NCI-H1105 treated with DMSO at 0.1 percent for 48 hours (cell line): ENCODE measurements at places on chromosomes 7 and 10.

GRCh38 chr10:131452926-131453720 lies 141.6 kb upstream of the TCERG1L start:
- no peak for DNase-seq

DNA sequence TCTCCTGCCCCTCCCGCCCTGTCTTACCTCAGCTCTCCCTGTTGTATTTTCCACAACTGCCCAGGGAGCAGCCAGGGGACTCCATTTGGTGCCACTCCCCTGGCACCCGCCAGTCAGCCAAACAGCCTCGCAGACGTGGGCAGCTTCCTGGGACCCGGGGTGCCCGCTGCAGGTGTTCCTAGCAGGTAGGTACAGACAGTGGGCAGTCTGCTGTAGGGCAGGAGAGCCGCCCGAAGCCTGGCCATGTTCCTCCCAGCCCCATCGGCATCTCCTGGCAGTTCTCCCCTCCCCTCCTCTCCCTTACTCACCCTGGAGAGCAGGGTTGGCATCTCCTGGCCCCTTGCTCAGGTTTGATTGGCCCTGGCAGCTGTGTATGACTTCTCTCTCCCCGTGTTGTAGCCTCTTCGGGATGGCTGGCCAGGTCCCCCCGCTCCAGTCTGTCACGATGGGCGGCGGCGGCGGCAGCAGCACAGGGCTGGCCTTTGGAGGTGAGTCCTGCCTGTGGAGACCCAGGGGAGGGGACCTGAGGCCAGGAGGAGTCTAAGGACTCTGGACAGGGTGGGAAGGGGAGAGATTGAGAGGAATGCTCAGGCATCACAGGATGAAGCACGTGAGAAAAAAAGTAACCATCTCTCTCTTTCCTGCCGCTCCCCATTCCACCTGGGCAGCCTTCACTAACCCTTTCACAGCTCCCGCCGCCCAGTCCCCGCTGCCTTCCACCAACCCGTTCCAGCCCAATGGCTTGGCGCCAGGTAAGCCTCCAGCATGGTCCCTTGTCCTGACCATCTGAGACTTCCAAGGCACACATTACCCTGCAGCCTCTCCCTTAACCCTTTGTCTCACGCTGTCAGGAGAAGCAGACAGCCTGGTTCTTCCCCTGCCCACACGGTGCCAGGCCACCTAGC lies 11.3 kb downstream of the SAP25 start:
- DNase-seq = no peak

GRCh38 chr7:123624527-123625183 lies 23.0 kb downstream of the ASB15 start:
- DNase-seq = no peak

GRCh38 chr7:23938937-23939552 lies 229.0 kb downstream of the STK31 start:
- peak; percentile 29 for DNase-seq

GRCh38 chr10:113148901-113149300 lies 198.9 kb downstream of the TCF7L2 start:
- DNase-seq = no peak

- DNase-seq = no peak
Measured at GRCh38 chr7:92875173-92875572, 38.8 kb upstream of the CDK6 start.

DNA sequence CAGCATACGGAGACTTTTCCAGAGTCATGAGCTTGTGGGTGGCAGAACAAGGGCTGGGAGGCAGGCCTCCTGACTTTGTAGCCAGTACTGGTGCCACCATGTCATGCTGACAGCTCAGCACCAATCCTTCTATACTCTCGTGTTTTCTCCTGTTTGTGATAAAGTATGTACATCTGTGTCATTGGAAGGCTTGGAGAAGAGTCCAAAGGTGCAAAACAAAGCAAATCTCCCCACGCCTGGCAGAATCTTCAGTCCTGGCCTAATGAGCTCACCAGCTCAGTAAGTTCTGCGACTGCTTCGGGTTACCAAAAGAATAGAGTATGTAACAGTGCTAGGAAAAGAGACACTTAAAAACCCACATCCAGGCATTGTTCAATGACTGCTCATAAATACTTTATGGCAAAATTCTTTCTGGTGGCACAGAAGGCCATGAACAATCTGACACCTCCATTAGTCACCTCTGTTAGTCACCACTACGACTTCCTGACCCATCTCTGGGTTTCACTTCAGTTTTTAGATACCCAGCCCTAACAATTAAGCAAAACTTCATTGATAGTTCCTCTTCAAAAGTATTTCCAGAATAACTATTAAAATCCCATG lies 24.5 kb downstream of the STEAP1 start:
- no peak for DNase-seq
